ENCODE measurements at places on chromosomes 11 and 22.

DNA sequence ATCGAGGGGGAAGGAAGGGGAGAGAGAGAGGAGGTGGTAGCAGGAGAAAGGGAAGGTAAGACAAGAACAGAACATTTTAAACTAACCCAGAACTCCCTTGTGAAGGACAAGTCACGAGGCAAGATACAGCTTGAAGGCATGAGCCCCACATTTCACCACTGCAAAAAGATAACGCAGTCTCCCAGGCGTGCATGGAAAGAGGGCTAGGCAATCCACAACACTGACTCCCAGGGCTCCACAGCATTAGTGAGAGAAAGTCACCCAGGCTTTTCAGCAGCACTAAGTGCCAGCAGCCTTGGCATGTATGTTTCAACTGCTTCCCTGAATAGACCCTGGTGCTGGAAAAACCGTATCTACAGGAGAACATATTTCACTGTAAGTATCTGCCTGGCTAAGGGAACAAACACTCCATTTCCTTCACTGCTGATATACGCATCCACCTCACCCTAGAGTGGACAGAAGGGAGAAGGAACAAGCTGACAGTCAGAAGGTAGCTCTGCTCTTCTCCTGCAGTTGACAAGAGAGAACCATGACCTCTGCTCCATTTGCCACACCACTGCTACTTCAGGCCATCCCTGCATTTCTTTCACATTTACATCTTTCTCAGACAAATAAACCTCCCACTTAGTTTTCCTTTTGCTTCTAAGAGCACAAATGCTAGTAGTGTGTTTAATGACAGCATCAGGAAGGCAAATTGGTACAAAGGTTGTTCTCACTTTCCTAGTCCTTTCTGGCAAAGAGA, 87.9 kb downstream of the AMBRA1 start:
- DNase-seq: no peak

DNA sequence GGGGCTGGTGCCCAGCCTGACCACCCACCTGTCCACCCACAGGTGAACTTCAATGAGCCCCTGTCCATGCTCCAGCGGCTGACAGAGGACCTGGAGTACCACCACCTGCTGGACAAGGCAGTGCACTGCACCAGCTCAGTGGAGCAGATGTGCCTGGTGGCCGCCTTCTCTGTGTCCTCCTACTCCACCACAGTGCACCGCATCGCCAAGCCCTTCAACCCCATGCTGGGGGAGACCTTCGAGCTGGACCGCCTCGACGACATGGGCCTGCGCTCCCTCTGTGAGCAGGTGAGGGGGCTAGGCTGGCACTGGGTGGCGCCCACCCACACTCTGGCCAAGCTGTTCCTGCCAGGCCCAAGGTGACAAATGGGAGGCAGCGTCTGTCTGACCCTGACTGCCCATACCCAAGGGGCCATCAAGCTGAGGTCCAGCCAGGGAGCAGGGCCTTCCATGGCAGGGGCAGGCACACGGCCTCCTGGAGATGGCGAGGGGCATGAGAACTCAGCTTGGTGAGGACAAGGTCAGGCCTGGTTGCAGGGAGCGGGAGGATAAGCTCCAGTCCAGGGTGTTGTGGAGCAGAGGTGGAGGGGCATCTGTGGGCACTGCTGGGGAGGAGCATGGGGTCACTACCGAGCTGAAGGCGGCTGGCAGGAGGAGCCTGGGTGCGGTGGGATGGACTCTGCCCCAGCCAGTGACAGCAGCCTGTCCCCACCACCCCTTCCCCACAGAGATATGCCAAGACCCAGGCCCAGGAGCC, 77.7 kb downstream of the MORC2 start:
- peak; percentile 7 for DNase-seq

- no peak for DNase-seq
Measured at GRCh38 chr11:122645847-122646246, 9.7 kb upstream of the UBASH3B start.

GRCh38 chr22:19173047-19174035, 5.2 kb downstream of the SLC25A1 start:
- DNase-seq: no peak

DNA sequence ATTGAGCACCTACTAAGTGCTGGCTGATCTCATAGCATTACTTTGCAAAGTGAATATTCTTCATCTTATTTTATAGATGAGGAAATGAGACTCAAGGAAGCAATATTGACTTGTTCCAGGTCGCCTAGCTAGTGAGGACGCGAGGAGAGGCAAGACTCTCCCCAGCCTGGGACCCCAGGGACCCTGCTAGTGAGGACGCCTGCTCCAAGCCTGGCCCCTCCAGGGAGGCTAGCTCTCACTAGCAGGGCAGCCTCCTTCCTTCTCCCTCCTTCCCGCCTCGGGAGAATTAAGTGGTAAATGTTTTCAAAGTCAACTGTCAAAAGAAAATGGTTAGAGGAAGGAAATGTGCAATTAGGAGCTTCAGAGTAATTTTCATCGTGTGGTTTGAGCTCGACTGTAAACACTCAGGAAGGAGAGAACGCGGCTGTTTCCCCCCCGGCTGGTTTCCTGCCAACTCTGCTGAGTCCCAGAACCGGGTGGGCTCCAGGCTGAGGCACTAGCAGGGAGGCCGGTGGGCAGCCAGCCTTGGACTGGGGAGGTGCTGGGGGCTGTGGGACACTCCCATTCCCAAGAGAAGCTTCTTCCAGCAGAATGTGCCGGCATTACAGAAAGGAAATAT, 17.9 kb downstream of the MYEOV start:
- DNase-seq: no peak
